Effector CD8-positive, alpha-beta T cell (primary cell): ENCODE measurements at places on chromosomes 3 and 15.

GRCh38 chr15:90701048-90701447, 16.1 kb upstream of the BLM start:
- DNase-seq: no peak

GRCh38 chr3:45872569-45872968, 13.8 kb upstream of the CCR9 start:
- DNase-seq: no peak

GRCh38 chr3:157607826-157608405, 104.7 kb upstream of the VEPH1 start:
- DNase-seq: no peak

GRCh38 chr3:194326192-194326967, 24.7 kb downstream of the CPN2 start:
- no peak for DNase-seq

- DNase-seq: no peak
These were observed 67.8 kb downstream of the TTC23 start for GRCh38 chr15:99181545-99181971.

DNA sequence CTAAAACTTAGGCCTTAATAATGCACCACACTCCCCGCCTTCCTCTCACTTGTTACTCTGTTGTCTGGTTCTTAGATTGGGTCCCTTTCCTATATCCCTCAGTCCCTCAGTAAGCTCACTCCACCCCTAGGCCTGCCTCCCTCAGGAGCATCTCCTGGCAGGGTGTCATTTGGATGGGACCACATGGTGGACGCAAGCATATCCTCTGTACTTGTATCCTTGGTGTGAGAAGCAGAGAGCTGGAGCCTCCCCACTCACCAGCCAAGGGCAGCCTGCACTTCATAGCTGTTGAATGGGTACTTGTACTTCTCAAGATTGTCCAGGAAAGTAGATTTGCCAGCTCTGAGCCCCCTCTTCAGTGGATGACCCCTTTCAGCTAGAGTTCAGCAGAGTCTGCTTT, 11.6 kb downstream of the SEC61A1 start:
- no peak for DNase-seq

DNA sequence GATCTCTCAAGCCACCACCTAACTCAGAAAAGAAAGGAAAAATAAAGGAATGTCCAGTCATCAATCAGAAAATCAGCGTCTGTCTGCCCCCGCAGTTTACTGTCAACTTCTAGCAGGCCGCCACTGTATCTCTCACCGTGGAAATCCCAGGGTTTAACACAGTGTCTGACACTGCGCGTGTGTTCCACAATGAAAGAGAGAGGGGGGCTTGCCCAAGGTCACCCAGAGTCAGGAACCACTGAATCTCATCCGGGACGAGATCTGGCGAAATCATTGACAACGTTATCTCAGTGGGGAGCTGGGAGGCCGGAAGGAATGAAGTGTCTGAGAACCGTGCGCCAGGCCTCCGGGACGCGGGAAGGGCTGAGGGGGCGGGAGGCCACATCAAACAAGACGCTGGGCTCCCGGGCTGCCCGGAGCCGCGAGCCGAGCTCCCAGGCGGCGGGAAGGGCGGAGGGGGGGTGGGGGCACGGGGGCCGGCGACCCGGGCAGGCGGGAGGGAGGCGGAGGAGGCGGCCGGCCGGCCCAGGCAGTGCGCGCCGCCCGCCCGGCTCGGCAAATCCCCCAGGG, 2.2 kb upstream of the HES1 start:
- no peak for DNase-seq

DNA sequence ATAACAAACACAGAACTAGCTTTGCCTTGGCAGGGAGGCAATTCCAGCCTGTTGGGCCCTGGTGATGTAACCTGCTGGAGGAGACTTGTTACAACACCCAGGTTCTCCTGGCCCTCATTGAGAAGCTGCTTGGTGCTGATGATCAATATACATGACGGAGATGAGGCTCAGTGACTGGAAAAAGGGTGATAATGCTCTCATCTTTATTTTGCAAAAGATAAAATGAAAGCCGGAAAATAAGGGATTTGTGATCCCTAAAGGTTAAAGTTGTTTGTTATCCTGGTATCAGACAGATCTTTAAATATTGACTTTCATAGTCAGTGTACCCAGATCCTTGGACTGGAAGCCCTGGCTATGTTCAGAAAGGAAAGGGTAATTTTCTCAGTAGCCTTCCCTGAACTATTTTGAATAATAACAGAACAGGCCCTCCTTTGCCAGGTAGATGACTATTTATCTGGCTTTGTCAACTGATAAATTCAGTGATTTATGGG, 118.9 kb upstream of the MEIS2 start:
- no peak for DNase-seq

- peak; percentile 53 for DNase-seq
These were observed 3.7 kb downstream of the BMF start for GRCh38 chr15:40104865-40105516.

DNA sequence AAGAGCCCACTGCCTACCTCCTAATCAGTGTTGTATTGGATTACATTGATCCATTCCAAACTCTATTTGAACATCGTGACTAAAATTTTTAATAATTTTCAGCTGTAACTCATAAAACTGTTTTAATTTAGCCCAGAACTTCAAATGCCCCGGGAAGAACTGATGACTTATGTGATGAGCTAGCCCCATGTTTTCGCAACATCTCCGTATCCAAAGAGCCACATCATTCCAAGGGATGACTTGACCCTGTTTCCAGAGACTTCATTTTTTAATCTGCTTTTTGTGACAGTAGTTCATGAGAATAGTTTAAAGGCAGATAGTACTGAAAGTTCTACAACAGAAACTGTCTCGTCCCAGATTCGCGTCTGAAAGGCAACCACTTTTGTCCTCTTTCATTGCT, 97.4 kb downstream of the STAC start:
- no peak for DNase-seq

GRCh38 chr3:139122221-139122581, 77.5 kb upstream of the PRR23C start:
- no peak for DNase-seq

GRCh38 chr15:77476995-77477394, 56.3 kb downstream of the HMG20A start:
- no peak for DNase-seq

DNA sequence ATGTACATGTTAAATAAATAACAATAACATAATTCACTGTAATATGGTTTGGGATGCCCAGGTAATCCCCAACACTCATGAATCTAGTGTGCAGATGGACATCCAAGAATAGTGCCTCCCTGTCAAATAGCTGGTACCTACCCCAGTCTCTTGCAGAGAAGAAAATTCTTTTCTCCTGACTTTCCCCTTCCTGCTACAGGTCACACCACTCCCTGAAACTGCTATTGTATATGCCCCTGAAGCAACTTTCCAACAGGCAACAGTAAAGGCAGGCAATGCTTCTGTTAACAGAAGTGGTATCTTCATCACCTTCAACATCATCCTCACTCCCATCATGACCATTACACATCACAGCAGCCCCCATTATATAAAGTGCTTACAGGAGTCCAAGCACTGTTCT, 431.6 kb downstream of the MAGI1 start:
- DNase-seq: no peak

- no peak for DNase-seq
These were observed 386.6 kb upstream of the THBS1 start for GRCh38 chr15:39194106-39194830.

GRCh38 chr3:6717026-6717943, 143.6 kb upstream of the GRM7 start:
- no peak for DNase-seq

DNA sequence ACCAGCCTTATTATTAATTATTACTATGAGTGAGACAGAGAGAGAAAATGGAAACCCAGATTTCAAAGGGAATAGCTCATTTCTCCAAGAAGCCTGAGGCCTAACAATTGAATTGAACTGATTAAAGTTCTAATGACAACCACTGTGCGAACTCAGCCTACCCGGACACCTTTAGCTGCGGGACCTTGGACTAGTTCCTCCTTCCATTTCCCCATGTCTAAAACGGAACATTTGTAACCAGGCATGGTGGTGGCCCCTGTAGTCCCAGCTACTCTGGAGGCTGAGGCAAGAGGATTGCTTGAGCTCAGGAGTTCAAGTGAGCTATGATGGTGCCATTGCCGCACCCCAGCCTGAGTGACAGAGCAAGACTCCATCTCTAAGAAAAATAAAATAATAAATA, 16.4 kb upstream of the RTP2 start:
- DNase-seq: no peak

DNA sequence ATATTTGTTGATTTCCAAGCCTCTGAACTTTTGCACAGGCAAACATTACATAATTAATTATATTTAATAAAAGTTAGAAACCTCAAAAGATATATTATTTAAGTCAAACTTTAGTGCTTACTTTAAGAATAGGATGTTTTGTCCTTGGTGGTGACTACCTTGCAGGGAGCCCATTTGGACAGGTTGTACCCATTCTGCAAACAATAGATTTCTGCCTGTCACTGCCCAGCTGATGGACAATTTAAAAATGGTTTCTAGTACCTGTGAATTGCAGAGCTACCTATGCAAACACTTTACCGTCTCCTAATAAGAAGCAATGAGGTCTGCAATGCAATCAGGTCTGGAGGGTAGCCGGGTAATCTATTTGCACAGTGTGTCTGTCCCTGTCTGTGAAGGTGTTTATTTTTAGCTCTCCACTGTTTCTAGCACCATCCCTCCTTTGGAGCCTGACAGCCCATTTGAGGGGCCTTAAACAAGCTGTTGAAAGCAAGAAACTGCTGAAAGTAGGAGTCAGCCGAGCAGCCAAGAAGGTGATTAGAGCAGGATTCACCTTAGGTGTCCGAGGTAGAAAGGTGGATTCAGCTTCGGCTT, 556.2 kb upstream of the CFAP20DC start:
- no peak for DNase-seq

GRCh38 chr3:112860898-112861297, 14.2 kb upstream of the CD200R1L start:
- DNase-seq: no peak

GRCh38 chr15:34049112-34049511, 10.1 kb upstream of the AVEN start:
- DNase-seq: no peak

DNA sequence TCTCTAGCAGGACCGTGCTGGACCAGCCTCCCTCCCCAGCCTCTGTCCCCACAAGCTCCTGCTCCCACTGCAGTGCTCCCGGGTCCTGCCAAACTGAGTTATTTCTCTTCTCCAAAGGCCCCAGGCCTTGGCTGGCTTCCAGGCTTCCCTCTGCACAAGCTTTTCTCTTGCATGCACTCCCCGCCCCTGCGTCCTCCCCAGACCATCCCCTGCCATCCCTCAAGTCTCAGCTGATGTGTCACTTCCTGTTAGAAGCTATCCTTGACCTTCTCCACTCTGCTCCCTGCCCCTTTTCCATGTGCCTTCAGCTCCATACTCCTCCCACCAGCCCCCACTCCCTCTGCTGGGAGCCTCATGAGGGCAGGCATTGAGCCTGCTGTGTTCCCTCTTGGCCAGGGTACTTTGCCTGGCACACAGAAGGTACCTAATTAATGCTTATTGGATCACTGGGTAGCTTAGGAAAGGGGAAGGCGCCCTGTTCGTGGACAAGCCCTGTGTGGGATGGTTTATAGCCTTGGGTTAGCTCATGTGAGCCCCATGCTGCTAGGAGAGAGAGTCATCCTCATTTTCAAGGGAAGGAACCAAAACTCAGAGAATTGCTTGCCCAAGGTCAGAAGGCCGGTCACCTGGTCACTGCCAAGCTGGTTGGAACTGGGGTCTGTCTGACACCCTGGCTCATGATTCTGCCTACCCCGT, 56.4 kb downstream of the FEM1B start:
- DNase-seq: no peak

- no peak for DNase-seq
These were observed 171.7 kb downstream of the TLE3 start for GRCh38 chr15:69926006-69926405.

- DNase-seq: no peak
These were observed 44.9 kb upstream of the SEC13 start for GRCh38 chr3:10365791-10366190.

DNA sequence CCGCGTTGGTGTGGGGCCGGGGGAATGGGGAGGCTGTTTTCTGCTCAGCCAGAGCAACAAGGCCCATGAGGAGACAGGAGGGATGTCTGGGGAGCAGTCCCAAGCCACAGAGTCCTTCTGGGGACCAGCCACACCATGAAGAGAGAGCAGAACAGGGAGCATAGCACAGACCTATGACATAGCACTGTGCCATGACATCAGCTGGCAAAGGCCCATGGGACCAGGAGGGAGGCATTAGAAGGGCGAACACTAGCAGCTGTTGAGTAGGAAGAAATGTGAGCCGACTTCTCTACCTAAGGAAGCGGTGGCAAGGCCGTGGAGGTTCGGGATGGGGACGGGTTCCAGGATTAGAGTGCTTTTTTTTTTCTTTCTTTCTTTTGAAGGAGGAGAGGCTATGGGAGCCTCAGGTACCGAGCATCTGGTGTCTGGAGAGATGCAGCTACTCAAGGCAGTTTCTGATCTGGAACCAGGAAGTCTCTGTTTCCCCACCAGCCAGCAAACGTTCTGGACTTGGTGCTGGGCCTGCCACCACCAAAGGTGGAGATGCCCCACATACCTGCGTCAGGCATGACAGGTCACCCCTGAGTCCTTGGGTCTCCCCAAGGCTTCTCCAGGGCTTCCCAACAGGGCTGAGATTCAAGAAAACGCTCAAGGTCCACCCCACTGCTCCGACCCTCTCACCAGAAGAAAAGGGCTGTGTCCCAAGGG, 77.3 kb upstream of the CGNL1 start:
- no peak for DNase-seq

DNA sequence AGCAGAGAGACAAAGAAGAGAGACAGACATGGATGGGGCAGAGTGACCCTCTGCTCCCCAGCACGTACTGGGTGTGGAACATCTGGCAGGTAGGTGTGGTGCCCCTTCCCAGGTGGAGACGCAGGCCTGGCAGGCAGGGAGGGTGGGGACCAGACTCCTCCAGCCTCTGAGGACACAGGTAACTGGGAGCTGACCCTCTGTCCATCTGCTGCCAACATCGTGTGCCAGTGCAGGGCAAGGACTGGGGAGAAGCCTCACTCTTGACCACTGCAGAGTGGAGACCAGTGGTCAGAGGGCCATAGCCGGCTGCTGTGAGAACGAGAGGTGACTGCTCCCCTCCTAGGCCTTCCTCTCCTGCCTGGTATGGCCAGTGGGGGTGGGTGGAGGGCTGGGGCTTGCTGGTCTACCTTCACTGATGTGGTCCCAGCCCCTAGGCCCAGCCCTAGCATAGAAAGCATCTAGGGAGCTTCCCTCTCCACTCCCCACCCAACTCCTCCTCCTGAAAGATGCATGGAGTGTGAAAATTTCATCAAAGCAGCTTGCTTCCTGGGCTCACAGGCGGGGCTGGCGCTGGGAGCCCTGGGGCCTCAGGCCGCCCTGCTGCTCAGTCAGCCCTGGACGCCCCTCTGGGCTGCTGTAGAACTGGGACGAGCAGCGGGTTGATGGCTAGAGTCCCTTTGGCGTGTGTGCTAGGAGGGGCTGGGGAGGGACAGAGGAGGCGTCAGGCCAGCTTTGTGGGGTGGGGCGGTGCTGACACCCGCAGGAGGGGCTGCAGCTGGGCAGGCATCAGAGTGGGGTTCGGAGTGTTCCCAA, 90.3 kb downstream of the PLXNA1 start:
- DNase-seq: no peak
